ENCODE measurements at places on chromosomes 7 and 10. TPM values are rescaled to one million over a fixed set of nuclear protein-coding genes. Genes with fewer than 3 reads are reported as not detected.

DNA sequence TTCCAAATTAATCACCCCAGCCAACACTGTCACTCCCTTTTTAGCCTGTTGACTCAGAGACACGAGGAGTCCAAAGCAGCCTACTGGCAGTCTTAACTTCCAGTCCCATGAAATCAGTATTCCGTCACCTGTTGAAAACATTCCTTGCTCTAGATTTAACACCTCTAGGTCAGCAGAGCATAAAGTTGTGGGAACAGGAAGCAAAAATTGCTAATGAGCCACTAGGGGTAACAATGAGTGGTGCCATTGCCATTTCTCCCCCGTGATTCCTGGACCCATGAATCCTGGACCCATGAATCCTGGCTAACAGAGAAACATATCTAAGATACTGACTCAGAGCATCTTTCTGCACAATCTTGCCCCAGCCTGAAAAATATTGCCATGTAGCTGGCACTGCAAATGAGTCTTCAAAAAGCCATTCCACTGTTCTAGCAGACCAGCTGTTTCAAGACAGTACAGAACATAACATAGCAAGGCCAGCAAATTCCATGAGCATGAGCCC, 252.7 kb upstream of the PTER start:
- no peak for DNase-seq

DNA sequence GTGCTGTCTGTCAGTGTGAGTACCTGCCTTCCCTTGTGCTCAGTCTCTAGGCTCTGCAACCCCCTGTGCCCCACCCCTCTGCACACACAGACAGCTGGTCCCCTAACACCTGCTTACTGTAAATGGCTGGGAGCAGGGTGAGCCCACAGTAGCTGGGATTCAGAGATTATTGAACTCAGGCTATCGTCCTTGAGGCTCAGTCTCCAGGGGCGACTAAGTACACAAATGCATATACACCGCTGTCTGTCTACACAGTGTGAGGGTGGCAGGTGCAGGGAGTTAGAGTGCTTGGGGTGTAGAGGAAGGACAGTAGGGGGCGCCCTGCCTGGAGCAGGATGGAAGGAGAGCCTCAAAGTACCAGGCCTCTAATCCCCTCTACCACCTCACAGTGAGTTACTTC, 12.9 kb downstream of the UPP1 start:
- DNase-seq, result no peak

ADGRA1 gene
- total RNA-seq, result 0.49 TPM

CHAT gene
- not detected for total RNA-seq

DNA sequence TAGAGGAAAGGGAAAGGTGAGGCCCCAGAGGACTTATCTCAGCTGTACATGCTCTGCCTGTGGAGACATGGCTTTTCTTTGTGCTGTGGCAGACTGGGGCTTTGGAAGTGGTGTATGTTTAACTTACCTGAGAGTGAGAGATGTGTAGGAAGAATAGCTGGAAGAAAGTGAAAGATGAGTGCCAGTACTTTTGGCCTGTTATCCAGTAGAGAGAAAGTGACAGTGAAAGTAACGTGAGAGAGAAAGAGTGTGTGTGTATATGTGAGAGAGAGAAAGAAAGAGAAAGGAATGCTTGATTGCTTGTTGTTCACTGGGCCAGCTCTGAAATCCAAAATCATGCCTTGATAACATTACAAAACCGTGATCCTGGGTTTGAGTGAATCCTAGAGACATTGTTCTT, 25.5 kb downstream of the MTURN start:
- no peak for DNase-seq

GRCh38 chr10:13942035-13942434, 355.3 kb downstream of the PRPF18 start:
- no peak for DNase-seq

GLCCI1 gene
- total RNA-seq, result 9.1 TPM

CPA2 gene
- total RNA-seq, result not detected

GRCh38 chr10:113767222-113767621, 15.7 kb downstream of the PLEKHS1 start:
- no peak for DNase-seq

- no peak for DNase-seq
Measured at GRCh38 chr10:28559618-28560017, 26.7 kb downstream of the WAC start.

GRCh38 chr7:73830681-73831583, at the start of gene CLDN4:
TSS of gene CLDN4 (plus strand) at chr7:73830996. CDS start at chr7:73831202, 206 bp downstream.
- DNase-seq, result no peak

DNA sequence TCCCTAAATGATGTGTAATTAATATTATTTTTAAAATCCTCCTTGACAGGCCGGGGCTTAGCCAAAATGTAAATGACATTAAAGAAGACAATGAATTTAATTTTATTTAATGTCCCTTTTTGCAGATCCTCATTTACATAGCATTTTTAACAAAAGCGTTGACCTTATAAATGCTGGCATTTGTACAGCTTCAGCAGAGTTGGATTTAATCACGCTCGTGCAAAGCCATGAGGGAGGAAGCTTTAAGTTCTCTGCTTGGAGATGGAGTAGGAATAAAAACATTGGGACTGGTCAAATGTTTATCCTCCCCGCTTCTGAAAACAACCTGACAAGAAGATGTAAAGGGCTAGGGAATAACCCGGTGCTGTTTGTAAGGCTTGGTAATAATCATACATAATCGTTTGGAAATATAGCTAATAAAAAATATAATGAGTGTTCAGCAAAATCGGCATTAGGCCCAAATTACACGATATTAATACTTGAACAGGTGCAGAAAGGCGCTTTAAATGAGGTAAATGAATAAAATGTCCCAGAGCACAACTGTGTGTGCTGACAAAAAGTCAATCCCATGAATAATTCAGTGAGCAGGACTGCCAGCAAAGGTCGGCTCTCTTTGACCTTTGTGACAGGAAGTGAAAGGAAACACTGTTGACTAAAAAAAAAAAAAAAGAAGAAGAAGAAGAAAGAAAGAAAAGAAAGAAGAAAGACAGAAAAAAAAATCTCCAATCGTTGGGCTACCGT, 11.5 kb downstream of the EBF3 start:
- no peak for DNase-seq

DNA sequence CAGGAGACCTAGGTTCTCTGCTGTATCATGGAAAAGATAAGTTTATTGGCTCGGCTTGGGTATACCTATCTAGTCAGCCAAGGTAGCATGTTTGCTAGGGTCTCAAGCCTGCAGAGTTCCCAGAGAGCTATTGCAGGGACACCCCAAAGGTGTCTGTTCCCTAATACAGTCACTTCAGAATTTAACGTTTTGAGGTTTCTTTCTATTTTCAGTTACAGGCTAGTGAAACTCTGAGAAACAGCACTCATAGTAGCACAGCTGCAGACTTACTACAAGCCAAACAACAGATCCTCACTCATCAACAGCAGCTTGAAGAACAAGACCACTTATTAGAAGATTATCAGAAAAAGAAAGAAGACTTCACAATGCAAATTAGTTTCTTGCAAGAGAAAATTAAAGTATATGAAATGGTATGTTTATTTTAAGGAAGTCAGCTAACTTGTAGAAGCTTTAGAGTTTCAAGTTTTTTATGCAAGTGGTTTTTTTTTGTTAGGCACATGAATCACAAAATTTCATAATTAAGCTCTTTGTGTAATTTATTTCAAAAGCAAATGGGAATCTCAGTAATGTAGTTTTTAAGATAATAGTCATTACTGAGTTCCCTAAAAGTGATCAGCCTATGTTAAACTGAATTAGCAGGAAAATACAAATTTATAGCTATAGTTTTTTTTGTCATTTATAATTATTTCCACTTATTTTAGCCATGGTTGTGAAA, 54.9 kb downstream of the AKAP9 start:
- DNase-seq, result no peak

JAKMIP3 gene
- total RNA-seq, result 0.49 TPM

- DNase-seq, result peak; percentile 52
Measured at GRCh38 chr10:117137911-117138642, at the start of gene VAX1. TSS of gene VAX1 (minus strand) at chr10:117138270. CDS start at chr10:117138056, 214 bp downstream.

DNA sequence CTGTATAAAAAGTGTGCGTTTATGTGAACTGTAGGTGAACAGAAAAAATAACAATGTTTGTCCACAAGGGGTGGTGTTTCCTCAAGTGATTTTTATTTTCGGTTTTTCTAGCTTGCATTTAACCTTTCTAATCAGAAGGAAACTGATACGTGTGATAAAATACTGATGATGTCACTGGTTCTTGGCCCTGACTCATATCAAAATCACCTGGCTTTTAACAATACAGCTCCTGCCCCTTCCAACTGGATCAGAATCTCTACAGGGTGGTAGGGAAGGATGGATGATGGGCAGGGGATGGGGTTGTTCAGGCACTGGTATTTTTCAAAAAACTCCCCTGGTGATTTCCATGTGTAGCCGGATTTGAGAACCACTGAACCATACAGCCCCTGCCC, 10.9 kb downstream of the NPFFR1 start:
- DNase-seq, result no peak

Data from vagina (tissue), 2 donors.